ENCODE measurements at places on chromosomes 5 and 9.

GRCh38 chr9:10387282-10387681 is 225.5 kb downstream of the PTPRD start:
- no peak for DNase-seq

DNA sequence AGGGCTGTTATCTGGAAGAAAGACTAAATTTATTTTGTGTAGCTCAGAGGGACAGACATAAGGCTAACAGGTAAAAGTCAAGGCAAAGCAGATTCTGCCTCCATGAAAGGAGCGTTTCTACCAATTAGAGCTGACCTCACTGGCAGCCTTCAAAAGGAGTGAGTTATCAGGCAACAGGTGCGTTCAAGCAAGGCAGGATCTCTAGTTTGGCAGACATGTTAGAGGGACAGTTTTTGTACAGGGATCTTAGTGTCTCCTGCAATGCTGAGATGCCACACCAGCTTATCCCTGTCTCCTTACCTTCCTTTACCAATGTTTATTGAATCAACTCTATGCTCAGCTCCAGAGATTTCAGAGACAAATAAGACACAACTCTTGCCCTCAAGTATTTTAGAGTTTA is 73.8 kb downstream of the NRG2 start:
- DNase-seq, result no peak

GRCh38 chr5:18811661-18812060 is 1176.3 kb downstream of the CDH18 start:
- no peak for DNase-seq

DNA sequence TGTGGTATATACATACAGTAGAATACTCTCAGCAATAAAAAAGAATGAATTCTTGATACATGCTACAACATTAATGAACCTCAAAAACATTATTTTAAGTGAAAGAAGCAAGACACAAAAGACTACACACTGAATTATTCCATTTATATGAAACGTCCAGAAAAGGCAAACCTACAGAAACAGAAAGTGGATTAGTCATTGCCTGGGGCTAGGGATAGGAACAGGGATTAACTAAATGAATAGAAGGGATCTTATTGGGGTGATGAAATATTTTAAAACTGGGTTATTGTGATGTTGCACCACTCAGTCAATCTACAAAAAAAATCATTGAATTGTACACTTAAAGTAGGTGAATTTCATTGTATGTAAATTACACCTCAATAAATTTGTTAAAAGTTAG is 326.7 kb downstream of the PIK3R1 start:
- no peak for DNase-seq

- peak; percentile 4 for DNase-seq
These were observed 16.4 kb upstream of the C5orf58 start for GRCh38 chr5:170216257-170216864.

GRCh38 chr9:5971740-5972139 is 43.7 kb downstream of the RANBP6 start:
- DNase-seq, result no peak

GRCh38 chr9:93051680-93052089 is 6.8 kb upstream of the SUSD3 start:
- no peak for DNase-seq

- DNase-seq, result no peak
These were observed 33.4 kb upstream of the PPP3R2 start for GRCh38 chr9:101628173-101628572.

DNA sequence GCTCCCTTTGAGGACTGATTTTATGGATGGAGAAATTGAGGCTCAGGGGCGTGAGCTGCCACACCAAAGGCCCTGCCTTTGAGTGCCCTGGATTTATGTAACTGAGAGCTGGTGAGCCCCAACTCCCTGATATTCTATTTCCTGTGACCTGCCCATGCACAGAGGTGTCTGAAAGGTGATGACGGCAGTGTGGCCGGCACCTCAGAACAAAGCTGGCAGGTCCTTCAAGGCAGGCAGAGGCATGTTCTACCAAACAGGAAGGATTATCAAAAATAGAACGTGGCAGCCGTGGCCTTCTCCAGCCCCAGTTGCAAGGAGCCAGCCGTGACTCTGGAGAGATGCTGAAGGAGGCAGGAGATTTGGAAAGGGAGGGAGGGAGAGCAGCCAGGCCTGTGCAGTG is 36.2 kb downstream of the INSYN2B start:
- DNase-seq, result no peak

GRCh38 chr9:118170032-118170955 is 466.1 kb downstream of the TLR4 start:
- no peak for DNase-seq

GRCh38 chr5:110027527-110028322 is 338.0 kb downstream of the MAN2A1 start:
- no peak for DNase-seq

DNA sequence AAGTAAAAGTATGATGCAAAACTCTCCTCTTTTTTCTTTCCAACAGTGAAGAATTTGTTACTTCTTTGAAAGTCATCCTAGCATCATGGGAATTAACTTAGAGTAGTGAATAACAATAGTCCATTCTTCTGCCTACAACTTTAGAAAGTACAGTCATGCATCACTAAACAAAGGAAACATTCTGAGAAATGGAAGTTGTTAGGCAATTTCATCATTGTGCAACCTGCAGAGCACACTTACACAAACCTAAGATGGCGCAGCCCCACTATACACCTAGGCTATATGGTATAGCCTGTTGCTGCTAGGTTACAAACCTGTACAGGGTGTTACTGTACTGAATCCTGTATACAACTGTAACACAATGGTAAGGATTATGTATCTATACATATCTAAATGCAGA is 1209.3 kb upstream of the C9orf72 start:
- DNase-seq, result no peak

- peak; percentile 24 for DNase-seq
These were observed 183.1 kb downstream of the C9orf50 start for GRCh38 chr9:129437626-129438323.

Data from CD4-positive, alpha-beta T cell (primary cell).